ENCODE measurements at places on chromosomes 11 and 22.

DNA sequence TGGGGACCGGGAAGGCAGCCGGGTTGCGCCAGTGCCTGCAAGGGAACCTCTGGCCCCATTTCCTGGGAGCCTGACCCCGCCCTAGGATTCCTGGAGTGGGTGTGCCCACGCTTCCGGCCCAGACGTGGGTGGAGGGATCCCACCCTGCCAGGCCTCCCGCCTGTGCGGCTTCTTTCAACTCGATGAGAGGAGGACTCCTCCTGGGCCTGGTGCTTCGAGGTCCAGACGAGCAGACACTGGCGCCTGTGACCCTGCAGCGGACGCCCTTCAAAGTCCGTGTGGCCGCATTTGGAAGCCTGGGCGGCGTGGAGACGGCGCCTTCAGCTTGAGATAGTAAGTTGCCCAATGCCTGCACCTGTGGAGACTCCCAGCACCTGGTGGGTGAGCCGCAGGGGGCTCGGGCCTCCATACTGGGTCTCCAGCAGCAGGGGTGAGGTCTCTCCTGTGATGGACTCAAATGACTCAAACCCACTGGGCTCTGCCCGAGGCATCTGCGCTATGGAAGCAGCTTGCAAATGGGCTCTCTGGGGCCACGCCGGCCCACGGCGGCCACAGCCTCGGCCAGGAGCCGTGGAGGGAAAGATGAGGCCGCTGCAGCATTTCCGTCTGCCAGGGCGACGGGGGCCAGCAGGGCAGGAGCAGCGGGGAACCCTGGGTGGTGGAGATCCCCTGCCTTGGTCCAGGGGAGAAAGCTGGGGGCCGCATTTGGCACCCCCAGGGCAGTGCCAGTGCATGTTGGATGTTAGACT lies 64.3 kb upstream of the PPARA start:
- no peak for DNase-seq

DNA sequence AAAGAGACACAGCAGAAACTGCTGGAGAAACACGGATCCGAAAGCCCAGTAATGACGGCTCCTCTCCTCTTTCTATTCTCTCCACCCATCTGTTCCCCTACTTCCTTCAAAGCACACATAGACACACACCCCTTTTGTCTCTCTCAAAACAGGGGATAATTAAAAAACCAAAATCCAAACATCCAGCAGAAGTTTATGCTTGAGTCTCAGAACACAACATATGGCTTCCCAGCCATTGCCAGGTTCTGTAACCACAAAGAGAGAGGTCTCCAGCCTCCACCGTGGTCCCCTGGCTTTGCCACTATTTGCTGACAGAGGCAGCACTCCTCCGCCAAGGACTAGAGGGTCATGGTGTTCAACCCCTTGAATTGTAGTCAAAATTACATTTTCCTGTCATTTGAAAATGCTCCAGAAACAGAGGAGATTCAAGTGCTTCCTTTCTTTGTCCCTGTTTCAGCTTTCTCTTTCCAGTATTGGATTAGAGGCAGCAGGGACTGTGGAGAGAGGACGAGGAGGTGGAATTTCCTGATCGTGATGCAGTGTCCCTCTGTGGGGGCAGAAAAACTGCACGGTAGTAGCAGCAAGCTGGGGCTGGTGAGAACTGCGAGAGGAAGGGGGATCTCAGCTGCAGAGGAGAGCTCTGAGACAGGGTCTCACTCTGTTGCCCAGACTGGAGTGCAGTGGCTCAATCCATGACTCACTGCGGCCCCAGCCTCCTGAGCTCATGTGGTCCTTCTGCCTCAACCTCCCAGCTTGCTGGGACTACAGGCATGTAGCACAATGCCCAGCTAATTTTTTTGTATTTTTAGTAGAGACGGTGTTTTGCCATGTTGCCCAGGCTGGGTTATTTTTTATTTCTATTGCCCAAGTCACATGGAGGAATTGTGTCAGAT lies 60.3 kb downstream of the UBASH3B start:
- no peak for DNase-seq

GRCh38 chr11:61367406-61367805 lies 5.2 kb downstream of the TMEM138 start:
- DNase-seq = no peak

- no peak for DNase-seq
Observed at GRCh38 chr11:34890089-34890488, 26.1 kb downstream of the APIP start.

DNA sequence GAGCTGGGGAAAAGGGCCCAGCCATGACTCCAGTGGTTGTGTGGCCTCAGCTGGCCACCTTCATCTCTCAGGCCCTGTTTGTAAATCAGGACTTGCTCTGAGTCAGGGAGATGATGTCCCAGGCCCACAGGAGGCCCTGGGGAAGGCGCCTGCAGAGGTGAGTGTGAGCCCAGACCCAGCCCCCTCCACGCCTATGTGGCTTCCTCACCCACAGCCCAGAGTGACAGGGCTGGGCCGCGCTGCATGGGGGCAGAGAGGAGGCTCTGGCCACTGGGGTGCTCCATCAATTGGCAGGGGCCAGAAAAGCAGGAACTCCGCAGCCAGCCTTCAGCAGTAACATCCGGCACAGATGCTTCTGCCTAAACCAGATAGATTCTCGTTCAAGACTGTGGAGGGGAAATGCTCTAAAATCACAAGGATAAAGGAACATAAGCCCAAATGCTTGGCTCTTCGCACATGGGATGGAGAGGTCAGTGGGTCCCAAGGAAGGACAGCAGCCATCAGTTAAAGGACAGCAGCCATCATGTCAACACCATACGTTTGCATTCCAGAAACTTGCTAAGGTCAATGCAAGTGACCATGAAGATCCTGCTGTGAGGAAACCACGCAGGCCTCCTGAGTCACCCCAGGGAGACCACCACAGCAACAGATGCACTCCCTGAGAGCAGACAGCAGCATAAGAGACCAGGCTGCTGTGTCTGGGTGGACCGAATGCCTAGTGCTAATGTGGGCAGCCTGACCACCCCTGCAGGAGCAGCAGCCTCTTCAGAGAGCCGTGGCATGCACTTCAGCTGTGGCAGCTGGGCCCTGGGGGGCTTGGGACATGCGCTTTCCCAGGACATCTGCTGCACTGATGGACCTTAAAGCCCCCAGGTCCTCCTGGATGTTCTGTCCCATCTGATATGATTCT lies 28.3 kb downstream of the OSBPL5 start:
- no peak for DNase-seq

DNA sequence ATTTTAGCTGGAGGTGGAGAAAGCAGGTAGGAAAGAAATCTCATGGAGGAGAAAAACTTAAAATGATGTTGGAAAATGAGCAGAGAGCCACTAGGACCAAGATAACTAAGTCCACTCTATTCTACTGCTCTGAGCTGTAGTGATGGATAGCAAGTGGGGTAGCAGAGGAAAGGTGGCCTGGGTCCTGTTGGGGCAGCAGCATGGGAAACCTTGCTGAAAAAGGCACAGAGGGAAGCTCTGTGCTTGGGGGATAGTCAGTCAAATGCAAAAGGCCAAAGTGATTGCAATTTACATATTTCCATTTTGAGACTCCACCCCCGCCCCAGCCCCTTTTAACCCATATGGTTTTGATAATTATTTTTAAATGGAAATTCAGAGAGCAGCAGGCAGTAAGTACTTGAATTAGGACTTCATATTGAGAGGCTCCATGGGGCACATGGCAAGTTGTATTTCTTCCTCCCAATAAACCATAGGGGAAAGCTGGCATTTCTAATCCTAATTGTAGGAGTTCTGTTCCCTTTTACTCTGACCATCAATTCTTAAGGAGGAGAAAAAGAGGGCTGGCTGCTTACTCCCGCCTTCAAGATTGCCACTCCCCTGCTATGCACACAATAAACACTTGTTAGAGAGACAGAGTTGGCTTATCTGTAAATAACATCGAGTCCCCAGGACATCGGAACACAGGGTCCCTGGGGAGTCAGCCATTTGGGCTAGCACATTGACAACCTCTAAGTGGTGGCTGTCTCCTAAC lies 1341.5 kb upstream of the TENM4 start:
- no peak for DNase-seq

DNA sequence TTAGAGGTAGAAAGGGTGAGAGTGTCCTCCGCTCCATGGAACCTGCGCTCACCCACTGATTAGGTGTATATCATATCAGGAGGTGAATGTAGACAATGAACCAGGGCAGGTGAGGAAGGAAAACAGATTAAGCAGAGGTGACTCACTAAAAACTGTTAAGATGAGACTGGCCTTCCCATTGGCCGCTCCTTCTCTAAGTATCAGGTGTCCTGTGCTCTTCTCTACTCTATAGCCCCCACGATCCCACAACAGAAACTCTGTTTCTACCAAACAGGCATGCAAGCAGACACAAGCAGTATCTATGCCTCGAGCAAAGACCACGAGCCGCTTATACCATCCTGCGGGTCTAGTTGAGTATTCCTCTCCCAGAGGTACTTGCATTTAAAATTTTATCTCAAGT lies 103.1 kb downstream of the SNX19 start:
- DNase-seq = no peak

DNA sequence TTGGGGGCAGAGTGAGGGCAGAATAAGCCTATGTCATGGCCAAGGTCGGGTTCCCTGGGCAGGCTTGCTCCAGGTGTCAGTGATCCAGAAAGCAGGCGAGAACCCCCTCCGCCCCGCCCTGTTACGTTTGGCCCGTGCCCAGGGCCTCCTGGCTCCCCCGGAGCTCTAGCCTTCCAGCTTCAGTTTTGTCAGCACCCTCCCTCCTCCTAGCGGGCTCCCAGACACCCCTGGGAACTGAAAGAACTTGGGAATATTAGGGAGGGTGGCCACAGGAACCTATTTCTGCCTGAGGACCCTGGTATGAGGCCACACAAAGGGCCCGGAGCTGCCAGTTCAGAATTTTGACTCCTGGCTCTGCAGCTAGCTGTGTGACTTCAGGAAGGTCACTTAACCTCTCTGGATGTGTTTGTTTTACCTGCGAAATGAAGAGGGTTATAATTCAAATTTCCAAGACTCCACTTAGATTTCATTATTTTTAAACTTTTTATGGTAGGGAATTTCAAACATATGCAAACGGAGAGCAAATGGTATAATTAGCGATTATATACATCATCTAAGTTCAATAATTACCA lies 1.2 kb downstream of the TUBA8 start:
- no peak for DNase-seq

DNA sequence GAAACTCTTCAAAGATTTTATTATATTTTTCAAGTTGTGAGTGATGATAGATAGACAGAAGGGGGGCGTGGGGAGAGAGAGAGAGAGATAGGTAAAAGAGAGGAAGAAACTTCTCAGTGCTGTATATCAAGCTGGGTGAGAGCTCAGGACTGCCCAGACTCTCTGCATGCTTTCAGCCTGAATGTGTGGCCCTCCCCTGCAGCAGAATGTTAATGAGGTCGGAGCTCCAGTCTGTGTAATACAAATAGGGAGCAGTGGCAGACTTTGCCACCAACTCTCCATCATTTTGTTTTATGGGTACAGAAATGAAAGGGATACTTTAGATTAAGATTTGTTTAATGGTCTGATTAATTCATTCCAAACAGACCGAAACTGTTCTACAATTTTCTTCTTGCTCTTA lies 752.8 kb downstream of the OPCML start:
- DNase-seq = no peak

- DNase-seq = no peak
Observed at GRCh38 chr11:83302151-83302550, 16.0 kb upstream of the CCDC90B start.

- DNase-seq = no peak
Observed at GRCh38 chr11:117435326-117435725, 107.7 kb downstream of the CEP164 start.

- no peak for DNase-seq
Observed at GRCh38 chr11:116906479-116906878, 69.1 kb upstream of the APOA1 start.

DNA sequence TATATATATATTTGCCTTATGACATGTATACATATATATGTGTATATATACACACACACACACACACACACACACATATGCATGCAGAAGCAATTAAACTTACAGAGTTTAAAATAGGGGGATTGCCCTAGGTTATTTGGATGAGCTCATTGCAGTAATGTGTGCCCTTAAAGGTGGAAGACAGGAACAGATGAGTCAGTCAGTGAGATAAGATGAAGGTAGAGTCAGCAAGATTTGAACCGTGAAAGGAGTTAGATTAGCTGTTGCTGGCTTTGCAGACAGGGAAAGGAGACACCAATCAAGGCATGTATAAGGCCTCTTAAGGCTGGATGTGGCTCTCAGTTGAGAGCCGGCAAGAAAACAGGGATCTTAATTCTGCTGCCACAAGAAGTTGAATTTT lies 902.4 kb upstream of the RAG2 start:
- no peak for DNase-seq

- DNase-seq = no peak
Observed at GRCh38 chr11:119730789-119731386, 1.9 kb upstream of the NECTIN1 start.

DNA sequence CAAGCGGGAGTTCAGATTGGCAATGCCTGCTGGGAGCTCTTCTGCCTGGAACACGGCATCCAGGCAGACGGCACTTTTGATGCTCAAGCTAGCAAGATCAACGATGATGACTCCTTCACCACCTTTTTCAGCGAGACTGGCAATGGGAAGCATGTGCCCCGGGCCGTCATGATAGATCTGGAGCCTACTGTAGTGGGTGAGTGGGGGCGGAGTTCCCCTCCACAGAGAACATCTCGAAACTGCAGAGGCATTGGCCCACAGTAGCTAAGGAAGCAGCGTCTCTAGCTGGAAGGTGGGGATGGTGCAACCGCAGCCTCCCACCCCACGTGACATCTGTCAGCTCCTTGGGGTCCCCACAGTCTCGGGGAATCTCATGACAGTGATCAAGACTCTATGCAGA lies 10.9 kb downstream of the TUBA8 start:
- DNase-seq = no peak

DNA sequence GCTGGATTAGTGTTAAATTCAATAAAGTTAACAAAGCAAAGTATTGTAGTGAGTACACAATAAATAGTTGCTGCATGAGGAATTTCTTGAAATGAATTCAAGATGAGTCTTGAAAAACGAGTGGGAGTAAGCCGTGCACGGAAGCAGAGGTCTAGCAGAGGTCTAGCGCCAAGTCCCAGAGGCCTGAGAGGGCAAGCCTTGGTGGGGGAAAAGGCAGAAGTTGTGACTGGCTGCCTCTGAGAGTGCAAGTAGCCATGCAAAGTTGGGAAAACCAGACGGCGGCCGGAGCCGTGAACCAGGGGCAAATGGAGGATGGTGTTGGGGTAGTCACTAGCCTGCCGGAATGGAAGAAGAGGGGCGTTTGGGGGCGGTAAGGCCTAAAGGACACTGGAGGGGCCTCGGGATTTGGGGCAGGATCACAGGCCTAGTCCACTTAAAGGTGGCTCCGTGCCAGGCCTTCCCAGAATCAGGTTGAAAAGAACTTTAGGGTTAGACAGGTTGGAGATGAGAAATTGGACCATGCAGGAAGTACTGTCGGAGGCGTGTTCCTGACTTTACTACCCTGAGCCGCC lies 379 bp upstream of the SLC3A2 start:
- DNase-seq = peak; percentile 63

DNA sequence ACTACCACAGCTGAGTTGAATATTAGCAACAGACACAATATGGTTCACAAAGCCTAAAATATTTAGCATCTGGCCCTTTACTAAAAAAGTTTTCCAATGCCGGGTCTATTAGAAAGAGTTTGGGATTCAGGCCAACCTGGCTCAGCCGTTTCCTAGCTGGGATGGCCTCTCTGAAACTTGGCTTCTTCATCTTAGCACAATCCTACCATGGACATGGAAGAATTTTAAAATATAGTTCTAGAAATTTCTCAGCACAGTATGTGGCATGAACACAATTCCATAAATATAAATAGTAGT lies 103.8 kb downstream of the RRAS2 start:
- no peak for DNase-seq
